Stimulated activated CD8-positive, alpha-beta memory T cell treated with anti-CD3 and anti-CD28 coated beads, Interleukin-4, amount 100 ng/mL, for 1 hour (primary cell): ENCODE measurements at places on chromosomes 11 and 22.

- DNase-seq, result no peak
These were observed 997.8 kb upstream of the CHORDC1 start for GRCh38 chr11:91220476-91221202.

DNA sequence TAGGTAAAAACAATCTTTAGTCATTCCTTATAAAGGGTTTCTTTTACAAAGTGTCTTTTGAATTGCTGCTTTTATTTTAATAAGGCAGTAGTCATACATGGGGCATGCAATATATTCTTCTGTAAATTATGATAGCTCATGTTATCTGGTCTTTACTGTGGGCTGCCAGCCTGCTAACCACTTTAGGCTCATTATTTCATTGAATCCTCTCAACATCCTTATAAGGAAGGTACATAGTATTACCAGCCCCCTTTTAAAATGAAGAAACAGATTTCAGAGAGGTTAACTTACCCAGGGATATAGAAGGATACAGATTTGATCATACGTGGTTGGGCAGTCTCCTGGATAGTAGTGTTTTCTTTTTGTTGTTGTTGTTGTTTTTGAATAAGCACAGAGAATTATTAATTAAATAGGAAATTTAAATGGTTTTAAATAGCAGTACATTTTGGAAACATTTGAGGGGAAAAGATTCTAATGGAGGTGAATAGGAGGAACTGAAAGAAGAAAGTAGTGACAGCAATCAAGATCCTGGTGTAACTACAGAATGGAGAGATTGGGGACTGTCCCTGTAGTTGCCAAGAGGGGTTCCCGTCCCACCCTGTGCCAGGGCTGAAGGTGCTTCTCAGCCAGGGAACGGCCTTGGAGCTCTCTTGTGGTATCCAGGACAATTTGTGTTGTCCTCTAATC, 21.0 kb downstream of the SPECC1L start:
- DNase-seq, result no peak

GRCh38 chr22:40583053-40583741, 53.3 kb downstream of the MRTFA start:
- no peak for DNase-seq

- no peak for DNase-seq
These were observed 117.3 kb upstream of the TEAD1 start for GRCh38 chr11:12556788-12557384.

DNA sequence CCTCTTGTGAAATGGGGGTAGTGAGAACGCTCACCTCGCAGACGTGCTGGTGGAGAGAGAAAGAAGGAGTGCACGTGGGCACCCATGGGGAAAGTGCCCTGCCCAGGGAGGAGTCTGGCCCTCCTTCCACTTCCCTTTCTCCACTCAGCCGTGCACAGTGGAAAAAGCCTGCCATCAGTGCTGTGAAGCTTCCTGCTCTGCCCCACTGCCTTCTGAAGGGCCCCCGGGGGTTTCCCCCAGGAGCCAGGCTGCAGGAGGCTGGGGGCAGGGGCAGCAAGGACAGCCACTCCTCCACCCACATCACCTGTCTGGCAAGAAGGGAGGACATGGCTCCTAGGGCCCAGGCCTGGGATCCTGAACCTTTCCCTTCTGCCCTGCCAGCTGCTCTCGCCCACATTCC, 7.6 kb downstream of the TP53I11 start:
- no peak for DNase-seq

DNA sequence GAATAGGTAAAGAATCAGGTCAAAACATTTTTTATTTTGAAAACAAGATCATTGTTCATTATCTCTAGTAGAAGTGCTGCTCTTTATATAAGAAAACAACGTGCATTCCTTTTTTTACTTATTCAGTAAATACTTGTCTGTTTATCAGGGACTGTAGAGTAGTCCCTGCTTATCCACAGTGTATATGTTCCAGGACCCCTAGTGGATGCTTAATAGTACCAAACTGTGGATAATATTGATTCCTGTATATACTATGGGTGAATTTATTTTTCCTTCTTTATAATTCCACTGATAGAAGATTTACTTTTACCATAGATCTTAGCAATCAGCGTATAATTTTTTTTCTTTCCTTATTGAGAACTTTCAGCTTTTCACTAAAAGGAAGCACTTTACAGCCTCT, 32.6 kb downstream of the CEP295 start:
- DNase-seq, result no peak

DNA sequence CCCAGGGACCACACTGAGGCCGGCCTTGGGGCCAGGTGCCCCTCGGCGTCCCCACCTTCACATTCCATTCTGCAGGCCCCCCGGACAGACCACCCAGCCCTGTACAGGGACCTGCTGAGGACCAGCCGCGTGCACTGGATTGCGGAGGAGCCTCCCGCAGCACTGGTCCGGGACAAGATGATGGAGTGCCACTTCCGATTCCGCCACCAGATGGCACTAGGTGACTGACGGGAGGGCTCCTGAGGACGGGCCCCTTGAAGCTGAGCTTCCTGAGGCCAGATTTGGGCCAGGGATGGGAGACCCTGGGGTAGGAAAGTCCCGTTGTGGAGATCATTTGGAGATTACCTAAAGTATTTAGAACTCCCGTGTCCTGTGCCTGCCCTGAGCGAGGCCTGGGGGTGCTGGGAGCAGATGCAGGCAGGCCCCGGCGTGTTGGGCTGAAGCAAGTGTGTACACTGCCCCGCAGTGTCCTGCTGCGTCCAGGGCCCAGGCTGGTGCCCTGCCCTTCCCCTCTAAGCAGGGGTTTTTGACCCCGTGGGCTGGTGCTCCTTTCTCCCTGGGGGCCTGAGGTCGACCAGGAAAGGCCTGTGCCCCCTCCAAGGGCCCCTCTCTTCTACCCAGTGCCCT, 20.0 kb downstream of the TRMU start:
- peak; percentile 36 for DNase-seq

GRCh38 chr11:10803676-10804075, 5.0 kb downstream of the EIF4G2 start:
- no peak for DNase-seq

GRCh38 chr11:72041364-72042063, 38.8 kb downstream of the NUMA1 start:
- DNase-seq, result no peak

DNA sequence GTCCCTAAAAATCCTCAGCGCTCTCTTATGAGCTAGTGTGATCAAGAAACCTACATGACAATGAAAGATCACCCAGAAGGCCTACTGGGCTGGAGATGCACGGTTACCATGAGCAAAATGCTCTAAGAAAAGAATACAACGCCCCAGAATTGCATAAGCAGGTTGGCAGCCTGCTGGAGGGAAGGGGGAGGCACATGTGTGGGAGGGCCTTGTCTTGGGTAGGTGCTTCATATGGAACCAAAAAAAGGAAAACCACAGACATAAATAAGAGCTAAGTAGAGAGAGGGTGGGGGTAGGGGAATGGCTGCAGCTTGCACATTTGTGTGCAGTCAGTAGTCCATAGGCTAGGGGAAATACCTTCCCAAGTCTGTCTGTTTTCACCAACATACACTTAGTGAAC, 2.8 kb downstream of the SIAE start:
- no peak for DNase-seq

GRCh38 chr11:122101625-122102291, 14.3 kb downstream of the BLID start:
- no peak for DNase-seq

GRCh38 chr11:24271798-24272197, 225.1 kb upstream of the LUZP2 start:
- DNase-seq, result no peak

GRCh38 chr22:25064894-25065560, 112.5 kb downstream of the KIAA1671 start:
- no peak for DNase-seq

DNA sequence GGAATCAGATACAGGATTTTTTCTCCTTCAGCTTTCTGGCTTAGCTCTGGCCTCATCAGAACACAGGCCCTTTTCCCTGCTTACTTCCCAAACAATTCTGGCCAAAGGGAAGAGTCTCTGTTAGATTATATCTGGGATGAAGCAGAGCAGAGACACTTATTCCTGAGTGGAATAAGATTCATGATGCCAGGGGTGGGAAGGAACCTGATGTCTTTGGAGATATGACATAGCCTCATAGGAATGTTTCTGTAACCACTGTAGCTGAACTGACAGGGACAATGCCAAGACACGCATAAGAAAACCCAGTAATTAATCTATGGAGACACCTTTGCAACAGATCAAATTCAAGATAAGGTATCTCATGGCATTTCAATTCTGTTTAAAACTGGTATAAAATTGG, 177.1 kb upstream of the RAG2 start:
- no peak for DNase-seq

DNA sequence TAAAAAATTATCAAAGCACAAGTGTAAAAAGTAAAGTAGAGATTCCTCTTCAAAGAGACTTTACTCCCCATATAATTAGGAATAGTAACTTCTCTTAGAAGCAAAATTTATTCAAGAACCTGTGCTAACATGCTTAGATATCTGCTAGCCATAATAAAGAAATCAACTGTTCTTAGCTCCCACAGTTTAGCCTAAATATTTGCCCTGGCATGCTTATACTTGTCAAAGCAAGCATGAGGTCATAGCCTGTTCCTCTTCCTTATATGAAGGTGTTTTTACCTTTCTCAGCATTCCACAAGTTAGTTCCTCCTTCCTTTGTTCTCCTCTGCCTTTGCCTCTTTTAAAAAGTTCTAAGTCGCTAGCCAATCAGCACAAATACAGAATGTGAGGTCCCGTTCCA, 30.3 kb downstream of the RIC3 start:
- DNase-seq, result no peak

DNA sequence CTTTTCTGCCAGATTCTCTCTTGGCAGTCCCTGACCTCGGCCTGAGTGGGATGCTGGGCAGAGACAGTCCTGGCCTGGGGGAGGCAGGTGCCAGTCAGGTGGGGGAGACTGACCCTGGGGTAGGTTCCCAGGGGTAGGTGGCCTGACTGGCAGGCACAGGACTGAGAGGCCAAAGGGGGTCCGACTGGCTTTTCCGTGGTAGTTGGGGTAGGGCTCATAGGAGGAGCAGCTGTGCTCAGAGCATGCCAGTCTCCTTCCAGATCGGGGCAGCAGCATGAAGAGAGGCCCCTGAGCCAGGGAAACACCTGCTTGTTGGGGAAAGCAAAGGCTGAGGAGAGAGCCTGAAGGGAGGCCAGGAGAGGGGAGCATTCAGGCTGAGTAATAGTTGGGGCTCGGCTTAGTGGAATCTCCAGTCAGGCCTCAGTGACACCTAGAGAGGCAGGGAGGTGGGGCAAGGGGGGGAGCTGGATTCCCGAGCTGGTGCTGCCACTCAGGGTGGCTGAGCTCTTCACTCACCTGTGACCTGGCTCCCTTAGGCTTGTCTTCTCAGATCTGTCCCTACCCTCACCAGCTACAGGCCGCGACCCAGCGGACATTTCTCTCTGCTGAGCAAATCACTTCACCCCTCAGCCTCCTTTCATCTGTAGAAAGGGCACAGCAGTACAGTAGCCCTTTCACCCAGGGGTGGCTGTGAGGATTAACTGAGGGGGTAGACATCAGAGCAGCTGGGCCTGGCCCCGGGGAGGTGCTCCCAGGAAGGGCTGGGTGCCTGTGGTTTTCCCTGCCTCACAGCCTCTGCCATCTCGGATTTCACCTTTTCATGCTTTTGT, 26.2 kb downstream of the MCM5 start:
- no peak for DNase-seq

DNA sequence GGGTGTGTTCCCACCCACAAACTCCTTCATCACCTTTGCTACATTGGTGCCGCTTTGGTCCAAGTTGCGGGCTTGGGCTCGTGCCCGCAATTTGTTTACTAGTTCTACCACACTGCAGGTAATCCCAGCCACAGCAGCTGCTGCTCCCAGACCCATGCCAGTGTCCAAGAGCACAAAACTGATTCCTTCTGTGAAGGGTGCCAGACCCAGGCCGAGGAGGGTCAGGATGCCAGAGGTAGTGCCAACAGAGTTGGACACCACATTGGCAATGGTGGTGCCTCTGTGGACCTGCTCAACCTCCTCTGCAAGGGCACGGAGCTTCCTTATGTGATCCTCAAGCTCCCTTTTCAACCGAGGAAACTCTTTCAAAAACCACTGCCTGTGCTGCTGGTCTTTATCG, 11.5 kb downstream of the APOL2 start:
- DNase-seq, result no peak

GRCh38 chr22:33472462-33473344, 414.5 kb upstream of the SYN3 start:
- DNase-seq, result no peak
